ENCODE measurements at places on chromosomes 3 and 15.

DNA sequence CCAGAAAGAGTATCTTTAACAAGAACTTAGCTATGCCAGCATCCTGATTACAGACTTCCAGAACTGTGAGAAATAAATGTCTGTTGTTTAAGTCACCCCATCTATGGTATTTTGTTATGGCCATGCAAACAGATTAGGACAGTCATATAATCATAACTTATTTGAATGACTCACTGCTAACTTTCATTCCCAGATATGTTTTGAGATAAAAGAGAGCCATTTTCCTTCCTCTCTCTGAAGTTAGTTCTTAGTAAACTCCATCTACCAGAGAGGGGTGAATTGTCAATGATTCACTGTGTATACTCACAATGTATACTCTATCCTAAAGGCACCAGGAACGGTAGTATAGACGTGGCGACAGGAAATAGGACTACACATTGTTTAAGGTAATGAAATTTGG is 179.4 kb upstream of the DPH6 start:
- no peak for DNase-seq

DNA sequence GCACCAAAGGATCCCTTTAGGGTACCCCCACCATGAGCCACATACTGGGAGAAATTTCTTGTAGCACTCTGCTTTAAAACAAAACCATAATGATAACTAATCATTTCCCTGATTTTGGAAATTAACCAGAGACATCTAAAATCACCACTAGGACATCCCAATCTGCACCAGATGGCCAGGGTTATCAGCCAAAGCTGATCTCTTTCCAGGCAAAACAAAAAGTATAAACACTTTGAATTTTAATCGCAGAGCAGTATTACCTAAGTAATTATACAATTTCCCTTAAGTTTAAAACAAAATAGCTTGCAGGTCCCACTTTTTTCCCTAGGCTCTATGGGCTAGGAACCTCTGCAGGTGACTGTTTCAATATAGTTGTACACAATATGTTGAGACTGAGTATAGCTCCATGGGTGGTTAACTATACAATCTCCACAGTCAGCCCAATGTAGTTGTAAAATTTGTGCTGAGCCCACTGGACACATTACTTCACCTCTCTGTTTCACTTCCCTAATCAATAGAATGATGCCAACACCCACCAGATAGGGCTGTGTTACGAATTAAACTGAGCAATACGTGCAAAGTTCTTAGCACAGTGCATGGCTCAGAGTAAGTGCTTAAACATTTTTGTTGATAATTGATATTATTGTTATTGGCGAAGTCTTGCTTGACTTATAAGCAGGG is 629 bp upstream of the NOX5 start:
- DNase-seq, result no peak

- DNase-seq, result no peak
Measured at GRCh38 chr3:172522871-172523818, at the start of gene TNFSF10. TSS of gene TNFSF10 (minus strand) at chr3:172523430. CDS start at chr3:172523384, 46 bp downstream.

GRCh38 chr3:123423806-123424205 is 25.1 kb downstream of the ADCY5 start:
- no peak for DNase-seq
